SK-MEL-5 (cell line): ENCODE measurements at places on chromosomes 1 and 21. TPM values are rescaled to one million over a fixed set of nuclear protein-coding genes. Genes with fewer than 3 reads are reported as not detected.

The NES gene
- total RNA-seq: 81.0 and 97.4 TPM in 2 replicates

The CPT2 gene
- 28.2 and 32.1 TPM in 2 replicates for total RNA-seq

The UBASH3A gene
- not detected in 2 replicates for total RNA-seq

The DAB1 gene
- 0.13 TPM in 1 of 2 replicates, not detected in the other for total RNA-seq

The CSMD2 gene
- 0.03 TPM in 1 of 2 replicates, not detected in the other for total RNA-seq

The SLC1A7 gene
- total RNA-seq: not detected in 2 replicates

- DNase-seq: no peak
Measured at GRCh38 chr1:9031484-9032259, 5.4 kb upstream of the SLC2A7 start.

GRCh38 chr1:205071801-205072200 lies 12.5 kb downstream of the TMEM81 start:
- DNase-seq: no peak

DNA sequence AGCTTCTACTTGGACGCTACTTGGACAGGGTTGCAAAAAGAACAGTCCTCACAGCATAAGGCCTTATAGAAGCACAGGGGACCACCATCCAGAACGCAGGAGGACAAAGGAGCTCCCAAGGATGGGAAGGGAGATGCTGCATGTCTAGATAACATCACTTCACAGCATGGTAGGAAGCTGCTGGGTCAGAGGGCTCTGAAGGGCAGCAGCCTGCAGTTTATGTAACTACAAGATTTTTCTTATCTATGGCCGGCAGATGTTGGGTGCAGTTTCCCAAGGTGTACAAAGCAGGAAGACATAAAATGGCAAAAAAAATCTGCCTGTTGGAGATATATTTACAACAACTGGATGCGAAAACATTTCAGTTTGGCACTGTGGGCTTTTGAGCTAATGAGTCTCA lies 45.3 kb upstream of the SLC5A9 start:
- DNase-seq: no peak

DNA sequence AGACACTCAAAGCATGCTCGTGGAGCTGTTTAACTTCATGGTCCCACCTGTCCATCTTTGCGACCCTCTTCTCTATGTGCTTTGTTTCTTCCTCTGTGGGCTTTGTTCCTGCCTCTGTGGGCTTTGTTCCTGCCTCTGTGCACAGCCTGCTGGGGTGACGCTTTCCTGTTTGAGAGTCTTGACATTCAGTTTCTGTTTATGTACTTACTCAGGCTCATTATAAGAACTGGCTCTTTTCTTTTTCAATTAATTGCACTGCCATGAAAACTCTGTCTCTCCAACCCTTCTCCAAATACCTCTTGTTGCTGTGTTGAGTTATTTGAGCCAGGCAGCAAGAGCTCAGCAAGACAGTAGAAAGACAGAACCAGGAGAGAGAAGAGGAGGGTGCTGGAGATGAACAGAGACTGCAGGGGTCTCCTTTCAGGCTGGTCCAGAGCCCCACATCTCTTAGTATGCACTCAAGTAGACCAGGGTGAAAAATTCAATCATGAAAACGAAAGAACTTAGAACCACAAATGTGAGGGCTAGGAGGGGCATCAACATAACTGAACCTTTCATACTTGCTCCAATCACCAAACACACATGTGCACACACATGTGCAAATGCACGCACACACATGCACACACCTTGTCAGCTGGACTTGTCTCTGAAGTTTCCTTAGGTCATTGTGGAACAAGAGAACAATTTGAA lies 88.3 kb upstream of the SGIP1 start:
- peak; percentile 14 for DNase-seq

DNA sequence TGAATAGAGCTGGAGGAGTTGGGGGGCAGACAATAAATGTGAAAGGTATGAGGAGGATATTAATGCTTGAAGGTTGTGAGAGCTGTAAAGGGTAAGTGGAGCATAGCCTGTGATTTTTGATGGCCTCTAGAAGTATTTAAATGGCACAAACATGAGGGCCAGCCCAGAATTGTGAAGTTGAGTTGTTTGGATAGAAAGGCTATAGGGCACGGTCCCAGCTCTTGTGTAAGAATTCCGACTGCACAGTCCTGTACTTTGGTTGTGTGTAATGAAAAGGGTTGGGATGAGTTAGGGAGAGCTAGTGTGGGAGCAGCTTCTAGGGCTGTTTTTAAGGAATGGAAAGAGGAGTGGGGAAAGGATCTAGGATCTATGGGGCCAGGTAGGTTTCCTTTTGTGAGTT lies 665.5 kb downstream of the USP25 start:
- DNase-seq: no peak

- no peak for DNase-seq
Measured at GRCh38 chr1:30277415-30277814, 446.0 kb downstream of the MATN1 start.
